ENCODE measurements at places on chromosomes 6 and 20. TPM values are rescaled to one million over a fixed set of nuclear protein-coding genes. Genes with fewer than 3 reads are reported as not detected.

PLCB1 gene
- total RNA-seq = 1.9 TPM

LBP gene
- total RNA-seq = not detected

SUMO4 gene
- 10.1 TPM for total RNA-seq

ADGRB3 gene
- not detected for total RNA-seq

B4GALT5 gene
- 39.1 TPM for total RNA-seq

HTR1E gene
- total RNA-seq = not detected

IMPG1 gene
- total RNA-seq = not detected

ZNF334 gene
- total RNA-seq = 2.0 TPM

HAO1 gene
- not detected for total RNA-seq

ACTL10 gene
- total RNA-seq = 3.7 TPM

SLC22A1 gene
- 2.2 TPM for total RNA-seq

SLC52A3 gene
- not detected for total RNA-seq

CRISP3 gene
- total RNA-seq = not detected

NOX3 gene
- not detected for total RNA-seq

OSER1 gene
- 22.7 TPM for total RNA-seq

MDFI gene
- total RNA-seq = not detected

SIRPG gene
- 33.8 TPM for total RNA-seq

TBX18 gene
- total RNA-seq = not detected

BAG2 gene
- total RNA-seq = 13.1 TPM

TFAP2A gene
- total RNA-seq = not detected

TRIM27 gene
- total RNA-seq = 64.8 TPM

HLA-DPA1 gene
- total RNA-seq = 38.5 TPM

ZC2HC1B gene
- not detected for total RNA-seq

BPIFB4 gene
- not detected for total RNA-seq

ATP6V1G2 gene
- total RNA-seq = 0.89 TPM

TRIM15 gene
- 0.24 TPM for total RNA-seq

LY6G5C gene
- total RNA-seq = 4.9 TPM

VSTM2L gene
- 0.09 TPM for total RNA-seq

ANGPT4 gene
- not detected for total RNA-seq

Measured in activated CD4-positive, alpha-beta T cell treated with anti-CD3 and anti-CD28 coated beads, Interleukin-2, amount 10 ng/mL, durations not matched to agents 24 days and 14 days (primary cell).